CD4-positive, CD25-positive, alpha-beta regulatory T cell (primary cell): ENCODE measurements at places on chromosomes 7 and 10. TPM values are rescaled to one million over a fixed set of nuclear protein-coding genes. Genes with fewer than 3 reads are reported as not detected.

Gene ASNS
- 15.8 TPM for total RNA-seq

Gene CCL24
- total RNA-seq: not detected

DNA sequence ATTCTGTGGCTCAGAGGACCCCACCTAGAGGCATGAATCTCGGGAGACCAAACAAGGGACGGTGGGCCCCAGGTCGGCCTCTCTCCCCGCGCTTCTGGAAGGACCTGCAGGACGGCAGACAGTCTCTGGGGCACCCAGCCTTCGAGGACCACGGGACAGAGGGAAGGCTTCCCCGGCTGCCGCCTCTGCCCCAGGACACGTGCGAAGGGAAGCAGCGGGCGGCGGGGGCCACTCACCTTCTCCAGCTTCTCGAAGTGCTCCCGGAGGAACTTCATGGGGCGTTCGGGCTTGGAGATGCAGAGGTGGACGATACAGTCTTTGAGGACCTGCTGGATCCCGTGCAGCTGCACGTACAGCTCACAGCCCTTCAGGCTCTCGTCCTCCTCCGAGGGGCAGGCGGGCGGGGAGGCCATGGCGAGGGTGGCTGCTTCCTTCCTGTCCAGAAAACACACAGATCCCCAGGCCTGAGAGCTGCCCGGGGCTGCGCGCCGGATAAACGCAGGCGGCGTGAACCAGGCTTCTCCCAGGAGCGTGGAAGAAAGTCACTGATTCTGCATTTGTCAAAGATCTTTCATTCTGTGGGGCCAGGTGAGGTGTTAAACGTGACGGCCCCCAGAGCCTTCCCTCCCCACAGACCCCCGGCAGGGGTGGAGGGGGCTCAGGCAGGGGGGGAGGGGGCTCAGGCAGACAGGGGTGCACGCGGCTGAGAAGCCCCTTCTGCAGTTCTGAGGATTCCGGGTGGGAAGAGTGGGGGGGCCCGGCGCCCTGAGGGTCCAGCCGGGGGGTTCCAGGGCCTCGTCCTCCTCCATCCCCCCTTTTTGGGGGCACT lies 15.2 kb upstream of the DNAAF5 start:
- H3K27ac ChIP-seq: no peak overlapping the region
- no peak overlapping the region for H3K4me3 ChIP-seq
- peaks cover 6% of the 10 kb centered on the region for H3K4me1 ChIP-seq
- no peaks in the 10 kb centered on the region for H3K27me3 ChIP-seq
- H3K36me3 ChIP-seq: no peaks in the 10 kb centered on the region
- no peak for DNase-seq

DNA sequence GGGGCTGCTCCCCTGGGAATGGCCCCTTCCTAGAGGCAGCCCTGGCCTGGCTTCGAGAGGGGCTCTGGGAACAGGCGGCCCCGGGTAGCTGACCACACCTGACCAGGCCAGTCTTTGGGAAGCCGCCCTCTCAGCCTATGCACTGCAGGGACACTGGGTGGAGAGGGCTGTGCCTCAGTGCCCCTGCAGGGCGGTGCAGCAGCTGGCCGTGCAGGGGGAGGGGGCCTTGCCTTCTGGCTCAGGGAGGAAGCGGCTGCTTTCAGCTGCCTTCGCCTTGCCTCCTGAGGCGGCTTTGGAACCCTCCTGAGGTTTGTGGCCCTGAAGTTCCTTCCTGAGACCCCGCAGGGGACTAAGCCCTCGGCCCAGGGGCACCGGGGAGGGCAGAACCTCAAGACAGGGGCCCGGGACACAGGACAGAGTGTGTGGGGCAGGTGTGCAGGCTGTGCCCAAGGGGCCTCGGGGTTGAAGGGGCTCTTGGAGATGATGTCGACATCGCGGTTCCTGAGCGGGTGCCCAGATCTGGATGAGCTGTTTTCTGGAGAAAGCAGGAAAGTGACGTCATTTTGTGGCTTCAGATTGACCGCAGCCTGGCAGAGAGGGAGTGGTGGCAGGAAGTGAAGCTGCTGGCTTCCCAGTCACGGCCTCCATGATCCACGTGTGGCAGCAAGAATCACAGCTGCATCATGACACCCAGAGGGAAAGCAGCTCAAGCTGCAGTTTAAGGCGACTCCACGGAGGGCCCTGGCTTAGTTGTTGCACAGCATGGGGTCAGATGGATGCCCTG lies 17.7 kb downstream of the ADAM8 start:
- H3K27me3 ChIP-seq: no peaks in the 10 kb centered on the region
- no peaks in the 10 kb centered on the region for H3K36me3 ChIP-seq
- DNase-seq: peak; percentile 47
- peak overlapping the region; percentile 75 for H3K27ac ChIP-seq
- H3K4me1 ChIP-seq: peaks cover 65% of the 10 kb centered on the region
- H3K4me3 ChIP-seq: peak overlapping the region; percentile 26

DNA sequence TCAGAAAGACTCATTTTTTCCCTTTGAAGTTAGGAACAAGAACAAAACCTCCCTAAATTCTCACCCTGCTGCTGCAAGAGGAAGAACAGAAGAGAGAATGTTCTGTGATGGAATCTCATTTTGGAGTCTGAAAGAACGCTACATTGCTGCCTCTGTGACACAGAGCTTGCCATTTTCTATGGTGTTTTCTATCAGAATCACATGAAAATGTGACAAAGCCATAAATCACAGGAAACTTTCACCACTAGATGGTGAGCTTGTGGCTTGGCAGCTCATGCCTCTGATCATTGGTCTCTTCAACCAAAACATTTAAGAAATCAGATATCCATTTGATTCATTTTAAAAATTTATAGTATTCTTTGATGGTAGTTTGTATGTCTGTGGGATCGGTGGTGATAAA lies 82.9 kb downstream of the CADPS2 start:
- no peaks in the 10 kb centered on the region for H3K36me3 ChIP-seq
- no peak overlapping the region for H3K27ac ChIP-seq
- no peaks in the 10 kb centered on the region for H3K4me1 ChIP-seq

Gene CHRM2
- total RNA-seq: not detected

Gene SLC26A5
- total RNA-seq: not detected

DNA sequence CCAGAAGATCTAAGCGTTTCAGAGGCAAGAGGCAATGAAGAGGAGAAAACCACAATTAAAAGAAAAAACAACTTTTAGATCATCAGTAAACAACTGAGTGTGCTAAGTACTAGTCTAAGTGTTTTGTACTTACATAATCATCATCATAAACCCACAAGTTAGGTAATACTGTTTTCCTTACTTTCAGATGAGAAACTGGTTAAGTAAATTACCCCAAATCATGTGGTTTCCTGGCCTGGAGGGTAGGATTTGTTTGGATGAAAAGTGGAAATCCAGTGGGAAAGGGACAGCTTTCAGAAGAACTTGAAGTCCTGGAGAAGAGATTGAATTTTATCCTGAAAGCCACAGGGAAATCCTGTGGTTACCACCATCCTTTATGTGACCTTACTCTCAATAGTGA lies 463.3 kb downstream of the LRMDA start:
- no peak overlapping the region for H3K27ac ChIP-seq
- H3K27me3 ChIP-seq: no peaks in the 10 kb centered on the region
- no peaks in the 10 kb centered on the region for H3K4me1 ChIP-seq
- no peak overlapping the region for H3K4me3 ChIP-seq

GRCh38 chr10:30422981-30423654 lies 10.9 kb upstream of the MAP3K8 start:
- peaks cover 10% of the 10 kb centered on the region for H3K4me1 ChIP-seq
- H3K27me3 ChIP-seq: no peaks in the 10 kb centered on the region
- H3K36me3 ChIP-seq: no peaks in the 10 kb centered on the region
- H3K4me3 ChIP-seq: no peak overlapping the region
- DNase-seq: no peak

GRCh38 chr10:104614245-104614831 lies 26.8 kb upstream of the SORCS3 start:
- H3K36me3 ChIP-seq: no peaks in the 10 kb centered on the region
- H3K27me3 ChIP-seq: no peaks in the 10 kb centered on the region
- H3K27ac ChIP-seq: no peak overlapping the region
- no peak for DNase-seq

- DNase-seq: no peak
- no peak overlapping the region for H3K4me3 ChIP-seq
- H3K4me1 ChIP-seq: no peaks in the 10 kb centered on the region
- H3K36me3 ChIP-seq: no peaks in the 10 kb centered on the region
These were observed 25.1 kb upstream of the AKAP9 start for GRCh38 chr7:91915401-91916050.

- no peak overlapping the region for H3K27ac ChIP-seq
- no peaks in the 10 kb centered on the region for H3K27me3 ChIP-seq
These were observed 330.8 kb downstream of the GPAM start for GRCh38 chr10:111852801-111853200.

Gene MNX1
- total RNA-seq: 0.67 TPM

DNA sequence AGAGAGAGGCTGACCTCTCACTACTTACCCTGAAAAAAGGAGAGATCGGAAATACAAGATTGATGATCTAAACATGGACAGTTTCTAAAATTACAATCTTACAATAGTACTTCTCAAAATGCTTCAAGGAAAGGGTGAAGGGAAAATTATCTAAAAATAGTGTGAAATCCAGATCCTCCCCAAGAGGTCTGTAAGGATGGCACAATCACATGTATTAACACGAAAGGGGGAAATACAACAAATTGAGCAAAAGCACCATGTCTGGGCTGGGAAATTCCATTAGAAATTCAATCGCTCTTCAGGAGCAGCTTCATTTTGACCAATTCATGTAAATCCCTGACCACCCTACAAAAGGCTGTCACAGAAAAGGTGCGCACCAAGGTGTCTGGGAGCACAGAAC lies 67.0 kb downstream of the PKD1L1 start:
- no peaks in the 10 kb centered on the region for H3K27me3 ChIP-seq
- DNase-seq: no peak
- H3K27ac ChIP-seq: no peak overlapping the region

- no peak for DNase-seq
- no peaks in the 10 kb centered on the region for H3K36me3 ChIP-seq
- H3K4me1 ChIP-seq: no peaks in the 10 kb centered on the region
- no peak overlapping the region for H3K4me3 ChIP-seq
- no peak overlapping the region for H3K27ac ChIP-seq
These were observed 31.6 kb downstream of the HECW1 start for GRCh38 chr7:43143918-43144589.

DNA sequence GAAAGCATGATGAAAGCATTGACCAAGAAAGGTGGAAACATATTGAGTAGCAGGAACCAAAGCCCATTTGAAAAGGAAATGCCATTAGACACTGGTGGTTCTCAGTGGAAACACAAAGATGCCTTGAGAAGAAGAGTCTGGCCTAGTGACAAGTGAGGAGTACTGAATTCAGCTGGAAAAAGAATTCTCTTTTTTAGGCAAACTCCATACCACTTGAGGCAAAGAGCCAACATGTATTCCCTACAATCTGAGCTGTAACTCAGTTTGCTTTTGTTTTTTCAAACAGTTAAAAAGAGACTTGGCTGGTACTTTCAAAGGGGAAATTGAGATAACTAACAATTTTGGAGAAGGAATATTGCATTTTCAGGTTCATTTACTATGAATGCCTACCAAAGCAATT lies 624.0 kb downstream of the NRG3 start:
- DNase-seq: no peak
- H3K4me1 ChIP-seq: no peaks in the 10 kb centered on the region
- no peak overlapping the region for H3K4me3 ChIP-seq
- no peak overlapping the region for H3K27ac ChIP-seq
- no peaks in the 10 kb centered on the region for H3K36me3 ChIP-seq
- H3K27me3 ChIP-seq: no peaks in the 10 kb centered on the region

DNA sequence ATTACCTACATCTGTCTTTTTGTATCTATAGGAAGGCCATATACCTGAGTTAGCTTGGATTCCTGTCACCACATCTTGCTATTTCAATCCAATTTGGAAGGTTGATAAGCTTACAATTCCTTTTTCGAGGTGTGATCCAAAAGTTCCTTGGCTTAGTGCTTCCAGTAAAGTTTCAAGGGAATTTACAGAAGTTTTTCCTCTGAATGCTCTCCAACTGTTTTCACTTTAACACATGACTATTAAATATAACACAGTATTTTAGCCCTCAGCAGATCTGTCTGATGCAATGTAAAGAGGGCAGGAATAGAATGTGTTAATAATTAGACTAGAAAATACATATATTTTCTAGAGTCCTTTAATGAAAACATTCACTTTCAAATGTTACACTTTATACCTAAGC lies 171.4 kb downstream of the DKK1 start:
- no peaks in the 10 kb centered on the region for H3K4me1 ChIP-seq
- H3K27ac ChIP-seq: no peak overlapping the region
- no peak overlapping the region for H3K4me3 ChIP-seq
- no peaks in the 10 kb centered on the region for H3K27me3 ChIP-seq

DNA sequence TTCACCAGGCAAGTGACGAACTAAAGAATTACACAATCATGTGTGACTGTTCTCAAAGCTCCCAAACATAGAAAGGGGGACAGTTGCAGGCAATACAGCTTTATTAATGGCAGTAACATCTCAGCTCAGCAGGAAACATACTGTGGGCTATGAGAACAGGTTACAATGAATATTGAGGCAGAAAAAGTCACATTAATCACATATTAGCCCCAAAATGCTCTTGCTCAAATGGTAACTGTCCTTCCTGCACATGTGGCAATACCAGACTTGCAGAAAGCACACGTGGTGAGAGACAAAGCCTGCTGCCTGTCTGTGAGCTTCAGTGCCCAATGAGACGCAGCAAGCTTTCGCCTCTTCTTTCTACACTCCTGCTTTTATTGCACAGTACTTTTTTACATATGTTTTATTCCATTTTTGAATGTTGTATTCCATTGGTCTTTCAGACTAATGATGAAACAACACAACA lies 104.9 kb upstream of the ACBD5 start:
- H3K27me3 ChIP-seq: peaks cover 3% of the 10 kb centered on the region
- no peaks in the 10 kb centered on the region for H3K4me1 ChIP-seq

DNA sequence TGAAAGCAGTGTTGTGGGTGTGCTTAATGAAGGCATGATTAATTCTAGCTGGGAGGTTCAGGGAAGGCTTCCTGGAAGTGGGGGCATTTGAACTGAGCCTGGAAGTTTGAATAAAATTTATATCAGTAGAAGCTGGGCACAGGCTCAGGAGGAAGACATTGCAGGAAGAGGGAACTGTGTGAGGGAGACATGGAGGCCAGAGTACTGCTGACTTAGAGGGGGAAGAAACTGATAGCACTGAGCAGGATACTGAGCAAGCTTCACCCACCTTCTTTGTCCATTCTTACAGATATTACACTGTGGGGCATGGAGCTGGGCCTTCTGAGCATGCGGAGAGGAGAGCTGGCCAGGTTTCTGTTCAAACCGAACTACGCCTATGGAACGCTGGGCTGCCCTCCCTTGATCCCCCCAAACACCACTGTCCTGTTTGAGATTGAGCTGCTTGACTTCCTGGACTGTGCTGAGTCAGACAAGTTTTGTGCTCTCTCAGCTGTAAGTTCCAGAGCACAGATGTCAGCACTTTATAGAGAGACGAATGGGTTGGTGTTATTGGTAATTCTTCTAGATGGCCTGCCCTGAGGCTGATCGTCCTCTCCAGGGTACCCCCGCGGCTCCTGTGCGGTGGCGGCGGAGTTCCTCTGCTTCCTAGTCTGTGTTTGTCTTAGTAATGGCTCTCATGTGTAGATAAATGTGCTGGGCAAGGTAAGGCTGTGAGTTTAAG lies 2.1 kb downstream of the FKBP6 start:
- no peaks in the 10 kb centered on the region for H3K4me1 ChIP-seq
- H3K4me3 ChIP-seq: no peak overlapping the region
- no peaks in the 10 kb centered on the region for H3K27me3 ChIP-seq
- no peaks in the 10 kb centered on the region for H3K36me3 ChIP-seq

- DNase-seq: no peak
- no peaks in the 10 kb centered on the region for H3K36me3 ChIP-seq
- H3K27ac ChIP-seq: no peak overlapping the region
- no peaks in the 10 kb centered on the region for H3K4me1 ChIP-seq
These were observed 82.0 kb upstream of the GTF2IRD1 start for GRCh38 chr7:74371381-74372341.

- peak overlapping the region; percentile 37 for H3K4me3 ChIP-seq
- H3K4me1 ChIP-seq: no peaks in the 10 kb centered on the region
- H3K36me3 ChIP-seq: no peaks in the 10 kb centered on the region
- DNase-seq: no peak
- no peak overlapping the region for H3K27ac ChIP-seq
These were observed 16.2 kb upstream of the BLNK start for GRCh38 chr10:96287392-96288105.
